ENCODE measurements at places on chromosomes 5 and 9. TPM values are rescaled to one million over a fixed set of nuclear protein-coding genes. Genes with fewer than 3 reads are reported as not detected.

DNA sequence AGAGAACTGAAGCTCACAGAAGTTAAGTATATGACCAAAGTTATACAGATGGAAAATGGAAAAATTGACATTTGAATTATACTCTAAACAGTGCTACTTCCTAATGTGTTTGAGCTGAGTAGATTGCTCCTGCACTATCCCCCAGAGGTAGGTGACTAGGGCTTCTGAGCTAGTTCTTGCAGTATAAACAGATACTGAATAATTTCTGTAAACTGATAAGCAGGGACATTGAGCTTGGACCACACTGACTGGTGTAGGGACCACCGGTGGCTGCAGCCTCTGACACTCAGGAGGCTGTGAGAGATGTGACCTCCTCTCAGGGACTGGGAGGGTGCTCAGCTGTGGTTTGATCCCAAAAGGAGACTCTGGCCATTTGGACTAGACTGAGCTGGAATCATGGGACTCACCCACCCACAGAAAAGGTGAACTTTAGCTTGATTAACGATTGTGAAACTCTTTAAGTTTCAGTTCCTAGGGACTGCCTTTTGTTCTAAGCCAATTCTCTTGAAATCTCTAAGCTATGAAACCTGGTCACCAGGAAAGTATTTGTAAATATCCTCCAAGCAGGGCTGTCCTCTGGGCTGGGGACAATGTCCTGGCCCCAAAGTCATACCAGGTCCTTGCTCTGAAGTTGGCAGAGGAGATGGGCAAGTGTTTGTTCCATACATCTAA lies 291.5 kb downstream of the SEC61B start:
- no peak for DNase-seq

DNA sequence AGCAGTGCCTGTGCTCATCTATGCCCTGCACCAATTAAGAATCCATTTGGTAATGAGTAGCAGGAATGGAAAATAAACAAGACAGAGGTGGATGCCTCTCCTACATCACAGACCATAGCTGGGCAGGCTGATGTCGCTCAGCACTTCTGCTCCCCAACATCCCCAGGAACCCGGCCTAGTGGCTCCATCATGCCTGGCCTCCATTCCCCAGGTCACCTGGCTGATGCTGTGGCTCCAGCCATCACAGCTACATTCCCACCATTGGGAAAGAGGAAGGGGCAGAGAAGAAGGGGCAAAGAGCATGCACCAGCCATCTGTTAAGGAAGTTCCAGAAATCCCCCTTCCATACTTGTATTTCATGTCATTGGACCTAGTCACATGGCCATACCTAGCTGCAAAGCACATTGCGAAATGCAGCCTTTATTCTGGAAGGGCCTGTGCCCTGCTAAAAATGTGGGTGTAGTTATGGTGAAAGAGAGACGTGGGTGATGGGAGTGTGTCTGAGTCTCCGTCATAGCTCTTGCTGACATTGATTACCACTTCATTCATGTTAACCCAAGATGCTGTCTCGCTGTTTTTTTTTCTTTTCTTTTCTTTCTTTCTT lies 86.1 kb upstream of the ADAMTS2 start:
- DNase-seq, result no peak

DNA sequence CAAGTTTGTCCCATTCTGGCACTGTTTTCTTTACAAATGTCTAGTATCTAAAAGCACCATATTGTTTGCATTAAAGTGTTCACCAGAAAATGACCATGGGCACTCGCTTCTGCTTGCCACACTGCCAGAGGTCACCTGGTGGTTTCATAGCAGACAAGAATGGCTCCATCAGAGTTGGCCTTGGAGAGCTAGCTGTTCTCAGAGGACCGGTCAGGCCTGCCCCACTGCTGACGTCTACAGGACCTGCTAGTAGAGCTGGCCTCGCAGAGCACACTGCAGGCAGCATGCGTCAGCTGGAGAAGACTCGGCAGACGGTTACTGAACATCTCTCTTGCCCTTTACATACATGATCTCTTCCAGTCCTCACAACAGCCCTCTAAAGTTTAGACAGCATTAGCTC lies 8.7 kb upstream of the TLX3 start:
- no peak for DNase-seq

GRCh38 chr5:37308793-37309192 lies 59.6 kb upstream of the CPLANE1 start:
- no peak for DNase-seq

DNA sequence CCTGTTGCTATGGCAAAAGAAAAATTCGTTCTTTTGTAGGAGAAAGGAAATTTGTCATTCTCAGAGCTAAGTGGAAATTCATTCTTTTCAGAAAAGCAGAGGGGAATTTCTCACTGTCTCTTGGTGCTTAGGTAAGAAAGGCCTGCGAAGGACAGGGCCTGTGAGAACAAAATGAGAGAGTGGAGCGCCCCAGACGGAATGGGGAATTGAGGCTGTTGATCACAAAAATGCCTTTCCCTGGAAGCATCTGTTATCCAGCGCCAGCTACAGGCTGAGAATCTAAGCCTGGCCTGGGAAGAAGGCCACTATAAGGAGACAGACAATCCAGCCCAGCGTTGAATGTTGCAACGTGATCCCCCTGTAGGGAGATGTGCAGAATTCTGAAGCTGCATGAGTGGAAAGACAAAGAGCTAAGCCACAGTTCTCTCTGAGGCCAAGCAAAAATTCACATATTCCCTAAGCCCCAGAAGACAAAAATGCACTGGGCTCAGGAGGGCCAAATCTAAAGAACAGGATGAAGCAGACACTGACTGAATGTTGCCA lies 44.8 kb upstream of the CLK4 start:
- no peak for DNase-seq

GRCh38 chr9:78982849-78983248 lies 588.9 kb upstream of the TLE4 start:
- no peak for DNase-seq

The OBP2B gene
- polyA plus RNA-seq, result 0.28 TPM
